ENCODE measurements at places on chromosomes 1 and 21.

DNA sequence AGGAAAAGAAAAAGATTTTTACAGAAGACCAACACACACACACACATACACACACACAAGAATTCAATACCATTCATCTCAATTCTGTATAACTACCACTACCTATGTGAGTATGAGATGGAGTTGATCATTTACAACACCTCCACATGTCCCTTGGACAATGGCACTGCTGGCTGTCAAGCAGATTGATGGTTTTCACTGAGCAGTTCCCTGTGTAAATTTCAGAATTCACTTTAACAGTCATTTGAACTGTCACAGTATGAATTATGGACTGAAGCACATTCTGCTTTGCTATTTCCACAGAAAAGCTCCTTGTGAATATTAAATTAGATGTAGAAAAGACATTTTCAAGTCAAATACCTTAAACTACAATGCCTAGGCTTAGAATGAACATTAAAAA lies 14.3 kb downstream of the KCNT2 start:
- DNase-seq = no peak

- DNase-seq = peak; percentile 44
These were observed 75.5 kb downstream of the LRRC8D start for GRCh38 chr1:89896105-89896942.

DNA sequence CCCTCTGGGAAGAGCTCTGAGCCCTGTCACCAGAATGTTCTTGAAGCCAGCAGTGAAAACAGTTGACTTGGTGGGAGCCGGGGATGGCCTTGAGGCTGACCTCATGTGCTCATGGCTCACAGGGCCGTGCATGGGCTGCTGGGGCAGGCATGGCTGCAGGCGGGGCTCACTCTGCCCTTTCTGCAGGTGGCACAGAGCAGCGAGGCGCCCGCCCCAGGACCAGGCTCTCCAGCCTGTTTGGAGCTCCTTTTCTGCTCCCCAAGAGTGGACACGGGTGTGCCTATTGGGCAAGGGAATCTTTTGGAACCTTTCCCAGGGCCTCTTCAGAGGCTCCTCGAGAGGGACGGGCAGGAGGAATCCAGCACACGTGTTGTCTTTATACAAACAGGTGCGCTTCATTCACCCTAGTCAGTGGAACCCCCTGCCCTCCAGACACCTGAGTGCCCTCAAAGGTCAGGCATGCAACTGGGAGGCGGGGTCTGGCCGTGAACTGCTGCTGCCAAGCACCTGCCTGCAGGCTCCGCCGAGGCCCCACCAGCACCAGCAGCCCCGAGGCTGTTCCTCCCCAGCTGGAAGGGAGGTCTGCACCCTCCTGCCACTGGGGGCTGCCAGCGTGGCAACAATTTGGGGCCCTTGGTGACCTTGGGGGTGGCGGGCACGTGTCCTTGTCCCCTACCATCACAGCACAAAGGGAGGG lies 2.6 kb upstream of the TTC34 start:
- DNase-seq = no peak

GRCh38 chr1:56482486-56482885 lies 96.9 kb downstream of the PLPP3 start:
- DNase-seq = no peak

DNA sequence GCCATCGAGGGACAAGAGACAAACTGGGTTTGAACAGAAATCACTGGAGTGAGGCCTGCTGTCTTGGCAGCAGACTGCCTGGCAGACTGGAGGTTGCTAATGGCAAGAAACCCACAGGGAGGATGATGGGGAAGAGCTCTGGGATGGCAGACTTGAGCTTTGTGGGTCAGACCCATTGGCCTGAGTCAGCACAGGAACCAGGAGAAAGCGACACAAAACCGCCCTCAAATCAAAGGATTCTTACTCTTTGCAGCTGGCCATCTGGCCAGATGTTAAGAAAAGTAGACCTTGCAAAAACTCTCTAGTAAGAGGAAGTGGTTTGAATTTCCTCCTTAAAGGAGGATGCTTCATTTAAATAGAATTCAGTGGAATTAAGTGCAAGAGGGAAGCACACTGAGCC lies 195.2 kb upstream of the JUN start:
- DNase-seq = no peak

GRCh38 chr1:178877896-178878295 lies 7.0 kb upstream of the ANGPTL1 start:
- DNase-seq = no peak

Data from vagina (tissue), 2 donors.